Omental fat pad (tissue), 4 donors: ENCODE measurements at places on chromosomes 6 and 20.

GRCh38 chr20:10171864-10172751, 46.5 kb upstream of the SNAP25 start:
- no peak for DNase-seq

DNA sequence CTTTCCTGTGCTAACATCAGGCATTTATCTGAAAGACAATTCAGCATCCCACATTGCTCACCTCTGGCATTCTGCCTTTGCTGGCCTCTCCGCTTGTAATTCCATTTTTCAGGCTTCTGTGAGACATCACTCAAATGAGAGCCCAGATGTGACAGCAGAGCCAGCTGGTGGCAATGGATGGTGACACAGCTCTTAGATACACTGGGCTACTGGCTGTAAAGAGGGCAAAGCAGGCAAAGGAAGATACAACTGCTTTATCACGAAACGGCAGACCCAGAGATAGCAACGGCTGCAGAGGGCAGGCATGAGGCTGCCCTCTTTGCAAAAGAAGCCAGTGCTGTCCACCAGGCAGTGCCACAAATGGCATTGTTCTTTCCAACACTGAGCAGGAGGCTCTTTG, 329.8 kb downstream of the KIF16B start:
- DNase-seq, result no peak

- DNase-seq, result no peak
Observed at GRCh38 chr6:19210849-19211590, 626.1 kb upstream of the ID4 start.

GRCh38 chr6:70210462-70210861, 92.4 kb downstream of the COL9A1 start:
- DNase-seq, result no peak

GRCh38 chr20:61346996-61347395, 94.9 kb downstream of the CDH4 start:
- no peak for DNase-seq

- no peak for DNase-seq
Observed at GRCh38 chr6:170205534-170206316, 85.2 kb downstream of the DLL1 start.
